ENCODE measurements at places on chromosomes 7 and 10. TPM values are rescaled to one million over a fixed set of nuclear protein-coding genes. Genes with fewer than 3 reads are reported as not detected.

The ELN gene
- total RNA-seq: not detected

The TMEM270 gene
- not detected for total RNA-seq

The ZNF804B gene
- total RNA-seq: not detected

The NPY4R2 gene
- total RNA-seq: not detected

The FAM25G gene
- not detected for total RNA-seq

The COG5 gene
- total RNA-seq: 47.0 TPM

The PNLIP gene
- total RNA-seq: not detected

The ADARB2 gene
- total RNA-seq: 0.11 TPM

The PAPSS2 gene
- total RNA-seq: not detected

The FANK1 gene
- 0.42 TPM for total RNA-seq

- no peak for DNase-seq
- no peaks in the 10 kb centered on the region for H3K36me3 ChIP-seq
- no peak overlapping the region for H3K4me3 ChIP-seq
- H3K27me3 ChIP-seq: no peaks in the 10 kb centered on the region
- H3K27ac ChIP-seq: no peak overlapping the region
Measured at GRCh38 chr7:54253036-54253373, 289.2 kb upstream of the VSTM2A start.

DNA sequence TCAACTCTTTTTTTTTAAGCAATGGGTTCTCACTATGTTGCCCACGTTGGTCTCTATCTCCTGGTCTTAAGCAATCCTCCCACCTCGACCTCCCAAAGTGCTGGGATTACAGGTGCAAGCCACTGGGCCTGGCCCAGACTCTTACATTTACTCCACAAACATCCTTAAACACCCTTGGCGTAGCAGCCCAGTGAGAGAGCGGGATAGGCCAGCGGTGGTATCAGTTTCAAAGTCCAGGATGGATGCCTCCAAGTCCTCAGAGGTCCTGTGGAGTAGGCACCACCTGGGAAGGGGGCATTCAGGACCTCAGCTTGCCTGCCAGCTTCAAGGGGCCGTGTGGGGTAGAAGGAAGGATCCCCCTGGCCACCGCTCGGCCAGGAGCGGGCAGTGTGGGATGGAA is 18.1 kb upstream of the VPS37D start:
- no peak overlapping the region for H3K27ac ChIP-seq
- H3K4me1 ChIP-seq: peaks cover 7% of the 10 kb centered on the region
- peaks cover 59% of the 10 kb centered on the region for H3K27me3 ChIP-seq
- H3K4me3 ChIP-seq: peak overlapping the region; percentile 36
- H3K36me3 ChIP-seq: no peaks in the 10 kb centered on the region
- no peak for DNase-seq

DNA sequence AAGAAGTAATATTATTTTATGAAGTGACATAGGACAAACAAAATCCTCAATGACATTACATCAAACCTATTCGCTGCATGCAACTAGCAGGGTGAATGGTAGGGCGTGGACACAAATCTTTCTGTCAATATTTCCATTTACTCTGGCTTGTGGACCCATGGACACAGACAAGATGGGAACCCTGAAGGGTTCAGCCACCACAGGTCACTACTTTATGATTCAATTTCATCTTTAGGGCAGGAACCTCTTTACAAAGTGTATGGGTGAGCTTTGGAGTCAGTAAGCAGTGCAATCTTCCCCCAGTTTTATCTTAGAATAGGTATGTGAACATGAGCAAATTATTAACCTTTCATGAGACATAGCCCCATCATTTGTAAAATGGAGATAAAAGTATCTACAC is 982.4 kb upstream of the LRRTM3 start:
- no peaks in the 10 kb centered on the region for H3K36me3 ChIP-seq
- no peak for DNase-seq
- no peak overlapping the region for H3K27ac ChIP-seq
- H3K4me3 ChIP-seq: no peak overlapping the region

- H3K36me3 ChIP-seq: peaks cover 32% of the 10 kb centered on the region
- H3K4me1 ChIP-seq: peaks cover 30% of the 10 kb centered on the region
- H3K27me3 ChIP-seq: no peaks in the 10 kb centered on the region
- no peak overlapping the region for H3K27ac ChIP-seq
- H3K4me3 ChIP-seq: no peak overlapping the region
- no peak for DNase-seq
Measured at GRCh38 chr10:12638781-12639180, 289.4 kb downstream of the CAMK1D start.

DNA sequence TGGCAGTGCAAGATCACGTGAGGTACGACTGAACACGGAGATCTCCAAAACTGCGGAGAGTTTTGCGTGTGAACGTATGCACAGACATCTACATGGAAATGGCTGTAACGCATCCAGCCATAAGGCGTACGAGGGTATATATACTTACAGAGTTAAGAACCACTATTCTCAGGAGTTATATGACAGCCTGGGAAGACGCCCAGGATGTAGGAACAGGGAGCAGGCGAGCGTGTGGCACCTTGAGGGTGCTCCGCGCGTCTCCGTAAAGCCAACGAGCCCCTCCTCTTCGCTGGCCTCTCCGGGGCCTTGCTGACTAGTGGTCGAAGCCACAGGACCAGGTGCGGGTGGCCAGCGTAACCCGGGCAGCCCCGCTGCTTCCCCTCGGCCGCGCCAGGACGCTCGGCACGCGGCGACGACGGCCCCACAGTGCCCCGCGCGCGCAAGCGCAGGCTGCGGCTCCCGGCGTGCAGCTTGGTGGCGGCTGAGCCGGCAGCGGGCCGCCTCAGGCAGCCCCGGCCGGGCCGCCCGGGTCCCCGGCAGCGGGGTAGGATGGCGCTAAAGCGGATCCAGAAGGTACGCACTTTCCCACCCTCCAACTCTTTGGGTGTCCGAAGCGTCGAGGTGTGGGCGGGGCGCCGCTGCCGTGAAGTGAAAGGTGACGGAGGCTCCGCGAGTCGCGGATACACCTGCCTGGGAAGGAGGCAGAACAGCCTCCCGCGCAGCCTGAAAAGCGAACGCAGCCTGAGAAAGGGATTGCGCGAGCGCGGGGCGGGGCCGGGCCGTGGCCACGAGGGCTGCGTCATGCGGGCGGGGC is at the start of gene UBE2D4:
Gene UBE2D4 (plus strand): TSS at position 453 of the 814 bp plus-strand sequence. CDS start 97 bp downstream, at position 550.
- H3K27me3 ChIP-seq: no peaks in the 10 kb centered on the region
- peaks cover 24% of the 10 kb centered on the region for H3K4me1 ChIP-seq
- H3K4me3 ChIP-seq: peak within 1 kb of the TSS; percentile 87
- peak within 1 kb of the TSS; percentile 93 for H3K27ac ChIP-seq
- H3K36me3 ChIP-seq: peaks cover 3% of the 10 kb centered on the region

DNA sequence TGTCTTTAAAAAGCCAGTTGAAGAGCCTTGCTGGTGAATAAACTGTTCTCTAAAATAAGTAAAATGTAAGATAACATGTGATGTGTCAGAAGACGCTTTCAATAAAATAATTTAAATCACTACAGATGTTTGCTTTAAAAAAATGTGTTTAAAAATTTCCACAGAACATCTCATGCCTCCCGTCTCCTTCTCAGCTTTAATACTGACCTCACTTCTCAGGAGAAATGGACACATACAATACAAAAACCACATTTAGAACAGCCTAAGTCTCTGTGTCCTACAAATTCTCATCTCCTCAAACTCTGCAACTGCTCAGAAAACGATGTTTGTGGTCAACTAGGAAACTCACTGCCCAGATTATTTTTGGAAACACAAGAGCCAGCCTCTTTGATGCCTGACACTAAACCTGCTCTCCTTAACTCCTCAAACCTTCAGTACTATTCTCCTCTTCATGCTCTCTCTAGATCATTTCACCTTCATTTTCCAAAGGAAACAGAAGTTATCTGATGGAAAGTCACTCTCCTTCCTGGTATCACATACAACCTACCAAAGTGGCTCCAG is 120.3 kb downstream of the ZNF438 start:
- no peak overlapping the region for H3K4me3 ChIP-seq
- no peaks in the 10 kb centered on the region for H3K4me1 ChIP-seq
- no peaks in the 10 kb centered on the region for H3K27me3 ChIP-seq

DNA sequence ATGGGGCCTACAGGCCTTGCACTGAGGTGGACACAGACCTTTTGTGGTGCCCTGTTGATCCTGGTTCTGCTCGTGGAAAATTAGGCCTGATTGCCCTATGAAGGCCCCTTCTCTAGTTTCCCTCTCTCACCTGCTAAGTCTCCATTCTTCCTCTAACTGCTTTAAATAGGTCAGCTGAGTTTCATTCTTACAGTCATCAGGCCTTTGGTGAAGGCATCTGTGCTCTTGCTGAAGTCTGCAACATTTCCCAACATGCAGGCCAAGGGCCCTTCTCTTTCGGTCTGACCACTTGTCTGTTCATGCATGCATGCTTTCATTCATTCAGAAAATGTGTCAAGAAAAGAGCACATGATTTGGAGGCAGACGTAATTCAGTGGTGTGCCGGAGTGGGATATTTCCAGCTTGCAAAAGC is 244.0 kb downstream of the BUB3 start:
- no peaks in the 10 kb centered on the region for H3K36me3 ChIP-seq
- no peaks in the 10 kb centered on the region for H3K27me3 ChIP-seq
- no peak for DNase-seq
- peak overlapping the region; percentile 74 for H3K27ac ChIP-seq
- H3K4me1 ChIP-seq: peaks cover 52% of the 10 kb centered on the region

DNA sequence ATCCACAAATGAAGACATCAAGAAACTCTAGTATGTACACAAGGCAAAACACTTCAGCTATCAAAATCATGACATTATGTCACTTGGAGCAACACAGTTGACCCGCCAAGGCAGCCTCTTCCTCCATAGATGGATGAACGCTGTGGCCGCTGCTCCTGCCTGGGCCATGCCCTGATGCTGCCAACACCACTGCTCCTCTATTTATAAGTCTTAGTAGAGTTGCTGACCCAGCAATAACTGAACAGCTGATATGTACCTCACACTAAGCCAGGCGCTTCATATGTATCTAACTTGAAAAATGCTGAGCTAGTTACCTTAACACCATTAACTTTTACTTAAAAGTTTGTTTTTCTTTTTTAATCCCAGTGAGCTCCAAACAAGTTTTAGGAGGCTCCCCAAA is 131.9 kb downstream of the LYZL1 start:
- peaks cover 7% of the 10 kb centered on the region for H3K36me3 ChIP-seq
- H3K4me1 ChIP-seq: no peaks in the 10 kb centered on the region
- no peak for DNase-seq
- H3K27ac ChIP-seq: no peak overlapping the region
- no peaks in the 10 kb centered on the region for H3K27me3 ChIP-seq

DNA sequence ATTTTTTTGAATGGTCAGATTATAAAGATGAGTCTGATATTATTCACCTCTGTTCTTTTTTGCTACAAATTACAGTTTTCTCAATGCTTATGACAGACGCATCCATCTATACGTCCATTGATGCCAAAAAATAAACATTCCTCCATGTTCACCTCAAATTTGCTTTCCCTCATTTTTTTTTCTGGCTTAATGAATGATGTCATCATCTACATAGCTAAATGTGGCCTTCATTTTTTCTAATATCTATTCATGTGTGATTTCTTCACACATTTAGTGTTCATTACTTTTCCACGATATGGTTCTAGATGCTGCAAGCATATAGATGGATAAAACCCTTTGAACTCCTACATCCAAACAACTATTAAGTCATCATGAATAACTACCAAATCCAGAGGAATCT is 163.1 kb downstream of the MAGI2 start:
- H3K4me3 ChIP-seq: no peak overlapping the region
- H3K27me3 ChIP-seq: no peaks in the 10 kb centered on the region
- H3K36me3 ChIP-seq: no peaks in the 10 kb centered on the region
- DNase-seq: no peak

- H3K27me3 ChIP-seq: no peaks in the 10 kb centered on the region
- no peak overlapping the region for H3K4me3 ChIP-seq
- H3K27ac ChIP-seq: no peak overlapping the region
Measured at GRCh38 chr7:33497051-33497450, 367.7 kb downstream of the BBS9 start.

GRCh38 chr7:122942059-122942458 is 53.4 kb downstream of the TAS2R16 start:
- DNase-seq: no peak
- no peaks in the 10 kb centered on the region for H3K36me3 ChIP-seq
- no peak overlapping the region for H3K4me3 ChIP-seq
- H3K4me1 ChIP-seq: no peaks in the 10 kb centered on the region

DNA sequence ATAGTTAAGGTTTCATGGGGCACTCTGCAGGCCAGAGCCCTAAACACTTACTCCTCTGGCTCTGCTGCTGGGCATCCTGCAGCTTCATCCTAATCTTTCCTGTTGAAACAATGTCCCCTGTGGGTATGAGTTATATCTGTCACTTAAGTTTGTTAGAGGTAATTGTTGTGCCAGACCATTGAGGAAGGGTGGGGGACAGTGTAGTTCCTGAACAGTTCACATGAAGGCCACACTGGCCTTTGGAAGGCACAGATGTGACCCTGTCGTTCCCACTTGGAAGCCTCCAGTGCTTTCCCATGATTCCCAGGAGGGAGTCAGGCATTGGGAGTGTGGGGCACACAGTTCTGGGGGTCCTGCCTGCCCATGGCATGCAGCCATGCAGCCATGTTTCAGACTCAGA is 65.3 kb downstream of the WDFY4 start:
- H3K4me1 ChIP-seq: peaks cover 71% of the 10 kb centered on the region
- no peak for DNase-seq

GRCh38 chr10:101848408-101848807 is 4.8 kb upstream of the KCNIP2 start:
- peaks cover 42% of the 10 kb centered on the region for H3K36me3 ChIP-seq
- no peaks in the 10 kb centered on the region for H3K27me3 ChIP-seq
- peaks cover 14% of the 10 kb centered on the region for H3K4me1 ChIP-seq
- H3K27ac ChIP-seq: no peak overlapping the region

DNA sequence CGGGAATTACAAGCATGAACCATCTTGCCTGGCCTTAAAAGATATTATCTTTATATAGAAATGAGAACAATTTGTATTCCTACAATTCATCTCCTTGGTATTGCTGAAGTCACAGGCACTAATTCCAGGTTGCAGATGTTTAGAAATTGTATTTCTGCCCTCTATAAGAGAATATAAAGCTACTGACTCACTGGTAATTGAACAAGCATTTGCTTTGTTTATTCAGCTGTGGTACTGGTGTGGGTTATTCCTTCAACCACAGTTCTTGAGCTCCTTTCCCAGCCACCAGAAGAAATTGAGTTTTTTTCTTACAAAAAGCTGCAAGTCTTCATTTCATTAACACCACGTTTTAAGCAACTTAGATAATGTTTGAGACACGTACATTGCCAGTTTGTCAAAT is 29.0 kb upstream of the MPP7 start:
- peaks cover 49% of the 10 kb centered on the region for H3K4me1 ChIP-seq
- no peak overlapping the region for H3K27ac ChIP-seq
- DNase-seq: no peak
